ENCODE measurements at places on chromosomes 2 and 18.

GRCh38 chr18:26089293-26090129, 902 bp downstream of the SS18 start:
- DNase-seq = no peak

- DNase-seq = no peak
Measured at GRCh38 chr18:577643-578375, 2.4 kb upstream of the CETN1 start.

DNA sequence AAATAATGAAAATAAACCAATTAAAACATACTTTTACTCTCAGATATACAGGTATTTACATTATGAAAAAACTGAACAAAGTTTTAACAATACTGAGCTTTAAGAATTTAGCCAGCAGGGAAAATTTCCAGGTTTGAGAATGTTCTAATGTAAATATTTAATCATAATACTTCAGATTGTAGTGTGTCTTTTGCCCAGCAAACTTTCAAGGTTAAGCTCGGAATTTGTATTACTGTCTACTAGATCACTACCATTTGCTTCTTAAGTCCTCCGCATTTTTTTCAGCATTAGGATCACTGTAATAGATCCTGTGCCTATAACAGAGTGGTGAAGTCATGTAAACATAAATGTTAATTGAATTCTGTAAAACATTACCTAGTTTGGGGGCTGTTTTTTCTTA, 52.7 kb downstream of the CFAP210 start:
- no peak for DNase-seq

GRCh38 chr2:169185711-169186110, 116.3 kb downstream of the DHRS9 start:
- no peak for DNase-seq

DNA sequence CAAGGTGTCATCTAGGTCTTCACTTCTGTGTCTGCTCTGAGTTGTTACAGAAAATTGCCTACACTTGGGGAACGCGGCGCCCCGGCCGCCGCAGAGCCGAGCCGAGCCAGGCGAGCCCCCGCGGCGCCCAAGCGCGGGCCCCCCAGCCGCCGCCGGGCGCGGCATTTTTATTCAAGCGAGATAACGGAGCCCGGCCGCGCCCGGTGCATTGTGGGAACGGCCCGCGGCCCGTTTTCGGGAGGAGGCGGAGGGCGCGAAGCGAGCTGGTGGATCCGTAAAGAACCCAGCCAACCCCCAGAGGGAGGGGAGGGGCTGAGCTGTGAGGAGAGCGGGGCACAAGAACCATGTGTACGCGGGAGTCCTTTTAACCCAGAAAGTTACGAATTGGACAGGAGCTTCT, 191.8 kb downstream of the FTCDNL1 start:
- no peak for DNase-seq

DNA sequence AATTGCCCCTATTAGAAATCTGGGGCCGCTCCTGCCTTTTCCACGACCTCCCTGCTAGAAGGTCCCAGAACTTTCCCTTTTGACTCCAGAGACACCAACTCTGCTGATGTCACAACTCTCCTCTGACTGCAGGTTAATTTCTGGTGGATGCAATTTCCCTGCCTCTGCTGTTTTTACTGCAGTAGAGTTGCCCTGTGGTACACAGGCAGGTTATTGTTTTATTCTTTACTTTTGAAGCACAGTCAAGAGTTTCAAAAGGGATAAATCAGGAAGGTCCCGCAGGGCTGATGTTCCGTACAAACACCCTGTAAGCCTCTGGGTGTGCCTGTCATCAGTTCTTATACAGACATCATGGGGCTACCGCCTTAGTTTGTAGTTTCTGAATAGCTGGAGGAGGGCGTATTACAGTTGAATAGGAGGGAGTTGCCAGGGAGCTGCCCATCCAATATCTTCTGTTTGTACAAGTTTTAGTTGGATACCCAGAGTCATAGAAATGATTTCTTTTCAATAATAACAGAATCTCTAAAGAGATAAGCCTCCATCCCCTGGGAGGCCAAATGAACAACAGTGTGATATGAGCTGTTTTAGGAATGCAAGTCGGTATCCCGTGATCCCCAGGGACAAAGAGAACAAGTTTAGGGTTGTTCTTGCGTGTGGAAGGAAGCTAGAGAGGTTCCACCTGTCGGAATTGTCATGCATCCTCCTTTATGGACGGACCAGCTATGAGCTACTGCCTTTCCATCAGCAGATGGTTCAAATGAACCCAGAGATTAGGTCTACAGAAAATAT, 108.4 kb upstream of the COPS8 start:
- no peak for DNase-seq

DNA sequence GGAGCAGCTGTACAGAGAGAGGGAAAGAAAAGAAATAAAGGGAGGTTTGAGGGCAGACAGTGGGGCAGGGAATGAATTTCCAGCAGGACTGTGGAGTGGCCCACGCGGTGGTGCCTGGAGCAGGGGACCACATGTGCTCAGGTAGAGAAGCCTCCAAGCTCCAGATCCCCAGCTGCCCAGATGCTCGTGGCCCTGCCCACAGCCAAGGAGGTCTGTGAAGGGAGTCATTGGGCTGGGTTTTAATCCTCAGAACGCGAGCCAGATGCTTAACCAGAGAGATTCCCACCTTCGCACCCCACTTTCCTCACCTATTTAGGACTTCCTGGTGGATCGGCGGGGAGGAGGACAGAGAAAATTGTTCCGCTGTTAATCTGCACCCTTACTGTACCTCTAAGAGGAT, 369.4 kb downstream of the PARD3B start:
- no peak for DNase-seq

DNA sequence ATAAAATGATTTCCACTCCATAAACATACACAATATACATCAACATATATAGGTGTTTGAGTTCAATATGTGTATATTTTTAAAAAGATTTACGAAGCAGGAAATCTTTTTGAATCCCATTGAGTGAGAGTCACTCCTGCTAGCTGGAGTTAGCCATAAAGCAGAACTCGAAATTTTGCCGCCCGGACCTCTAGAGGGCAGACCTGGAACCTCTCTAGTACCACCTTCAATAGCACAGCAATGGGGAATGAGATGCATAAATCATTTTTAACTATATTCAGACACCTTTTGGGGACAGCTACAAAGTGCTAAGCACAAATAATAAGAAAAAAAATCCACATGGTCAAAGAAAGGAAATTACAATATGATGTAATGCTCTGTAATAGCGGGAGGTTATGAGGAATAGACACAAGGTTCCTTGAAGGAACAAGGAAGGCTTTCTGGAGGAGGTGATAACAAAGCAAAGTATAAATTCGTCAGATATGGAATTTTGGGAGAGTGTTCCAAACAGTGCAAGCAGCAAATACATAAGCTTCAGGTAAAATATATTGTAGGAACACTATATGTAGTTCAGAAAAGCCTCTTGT, 533.4 kb downstream of the ERBB4 start:
- DNase-seq = no peak

DNA sequence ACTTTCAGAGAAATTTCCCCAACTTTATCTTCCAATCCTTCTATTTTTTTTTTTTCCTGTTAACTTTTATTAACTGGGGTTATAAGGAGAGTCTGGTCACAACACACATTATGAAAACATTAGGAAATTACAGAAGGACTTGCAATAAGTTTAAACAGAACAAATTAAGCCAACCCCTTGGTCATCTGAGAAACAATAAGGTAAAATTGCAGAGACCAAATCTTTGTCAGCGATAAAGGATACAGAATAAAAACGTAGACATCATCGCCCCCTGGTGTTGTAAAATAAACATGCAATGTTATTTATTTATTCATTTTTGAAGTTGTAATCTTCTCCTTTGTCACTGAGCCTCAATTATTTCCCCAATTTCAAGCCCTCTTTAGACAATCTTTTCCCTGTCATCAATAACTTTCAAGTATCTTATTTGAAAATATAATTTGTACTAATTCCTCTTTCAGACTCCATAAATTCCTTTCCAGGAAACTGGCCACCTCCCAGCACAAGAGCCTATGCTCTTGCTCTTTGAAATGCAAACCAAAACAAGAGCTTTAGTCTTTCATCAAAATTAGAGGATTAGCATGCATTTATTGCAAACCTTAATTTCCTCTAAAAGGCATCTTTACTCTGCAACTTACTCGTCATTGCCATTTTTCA, 19.5 kb downstream of the G6PC2 start:
- DNase-seq = peak; percentile 1

DNA sequence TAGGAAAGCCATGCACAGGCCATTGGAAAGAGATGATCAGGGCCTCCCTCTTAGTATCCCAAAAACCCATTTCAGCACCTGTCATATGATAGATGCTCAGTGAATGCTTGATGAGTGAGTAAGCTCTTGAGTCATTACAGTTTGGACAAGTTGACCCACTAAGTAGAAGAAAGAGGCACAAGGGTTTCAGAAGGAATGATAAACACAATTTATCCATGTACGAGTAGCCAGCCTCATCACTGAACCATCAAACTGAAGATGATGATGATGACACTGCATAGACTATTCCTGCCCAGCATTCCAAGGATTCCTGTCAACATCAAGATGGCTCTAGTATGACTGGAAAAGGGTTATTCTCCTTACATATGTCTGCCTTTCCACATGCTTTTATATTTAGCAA, 596.0 kb downstream of the BCL11A start:
- DNase-seq = no peak

GRCh38 chr2:97754690-97755346, 41.4 kb downstream of the ZAP70 start:
- no peak for DNase-seq

DNA sequence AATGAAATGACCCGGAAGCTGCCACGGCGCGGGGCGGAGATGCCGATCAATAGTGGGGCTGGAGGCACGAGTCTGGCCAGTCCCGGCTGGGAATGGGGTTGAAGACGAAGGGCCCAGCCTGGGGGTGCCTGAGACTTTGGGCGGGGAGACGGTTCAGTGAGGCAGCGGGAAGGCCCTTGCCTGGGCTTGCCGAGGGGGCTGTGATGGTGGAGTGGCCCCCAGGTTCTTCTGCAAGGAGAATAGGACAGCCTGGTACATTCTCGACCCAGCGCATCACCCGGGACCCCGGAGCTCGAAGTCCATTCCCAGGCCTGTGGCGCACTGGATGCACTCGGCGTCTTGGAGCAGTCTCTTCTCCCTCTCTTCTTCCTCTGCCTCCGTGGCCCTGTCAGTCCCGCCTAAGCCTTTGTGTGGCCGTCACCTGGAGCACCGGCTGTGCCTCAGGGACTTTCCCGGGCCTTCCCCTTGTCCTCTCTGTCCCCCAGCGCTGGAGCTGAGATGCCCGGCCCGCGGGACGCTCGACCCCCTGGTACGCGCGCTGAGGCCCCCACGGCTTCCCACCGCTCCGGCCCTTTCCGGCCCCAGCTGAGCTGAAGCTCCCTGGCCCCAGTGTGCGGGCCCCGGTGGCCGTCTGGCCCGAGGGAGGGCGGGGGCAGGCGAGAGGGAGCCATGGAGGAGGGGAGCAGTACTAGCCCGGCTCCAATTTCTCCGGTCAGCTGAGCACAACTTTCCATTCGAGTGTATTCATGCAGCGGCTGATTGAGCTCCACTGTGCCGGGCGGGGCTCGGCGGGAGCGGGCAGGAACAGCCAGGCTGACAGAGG, 8.0 kb downstream of the SIX3 start:
- DNase-seq = no peak

GRCh38 chr2:162731917-162732804, 106.4 kb downstream of the KCNH7 start:
- no peak for DNase-seq

DNA sequence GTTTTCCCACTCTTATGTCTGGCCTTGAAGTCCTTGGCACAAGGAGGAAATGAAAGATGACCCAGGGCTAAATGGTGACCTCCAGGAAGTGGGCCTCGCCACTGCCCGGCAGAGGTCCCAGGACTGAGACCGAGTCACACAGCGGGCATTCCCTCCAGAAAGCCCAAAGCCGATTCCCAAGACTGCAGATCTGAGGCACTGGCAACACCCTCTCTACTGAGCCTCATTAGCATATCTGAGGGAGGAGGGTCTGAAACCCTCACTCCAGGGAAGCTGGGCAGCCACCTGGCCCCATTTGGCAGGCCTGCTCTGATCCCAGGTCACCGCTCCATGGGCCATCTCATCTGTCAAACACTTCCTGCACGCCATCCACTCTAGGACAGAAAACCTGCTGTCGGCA, 29.1 kb downstream of the FAM178B start:
- no peak for DNase-seq

DNA sequence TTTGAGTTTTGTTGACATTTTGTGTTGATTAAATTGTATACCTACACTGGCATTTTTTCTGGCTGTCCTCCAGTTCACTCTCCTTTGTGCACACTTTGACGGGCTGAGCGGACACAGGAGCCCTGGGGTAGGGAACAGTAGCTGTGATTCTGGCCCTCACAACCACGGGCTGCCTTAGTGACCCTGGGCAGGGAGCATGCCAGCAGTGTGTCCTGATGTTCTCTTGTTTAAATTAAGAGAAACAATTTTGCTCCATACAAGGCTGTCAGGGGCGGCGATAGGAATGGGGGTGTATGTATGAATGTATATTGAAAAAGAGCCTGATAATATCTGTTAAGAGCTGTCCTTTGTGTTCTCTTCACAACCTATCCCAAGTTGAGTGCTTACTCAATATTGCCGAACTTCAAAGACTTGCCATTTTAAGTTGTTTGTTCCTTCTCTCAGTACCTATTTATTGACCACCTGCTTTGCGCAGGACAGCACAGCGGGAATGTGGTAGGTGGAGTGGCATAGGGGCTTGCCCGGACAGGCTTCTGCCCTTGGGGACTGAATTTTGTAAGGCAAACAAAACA, 103.7 kb upstream of the EML6 start:
- DNase-seq = no peak

- no peak for DNase-seq
Measured at GRCh38 chr2:76157531-76157930, 446.8 kb upstream of the GCFC2 start.

- no peak for DNase-seq
Measured at GRCh38 chr2:20614201-20615067, 36.5 kb downstream of the HS1BP3 start.

GRCh38 chr2:237154884-237155851, 69.5 kb downstream of the COPS8 start:
- no peak for DNase-seq

- DNase-seq = no peak
Measured at GRCh38 chr2:141497272-141497671, 633.5 kb downstream of the LRP1B start.

DNA sequence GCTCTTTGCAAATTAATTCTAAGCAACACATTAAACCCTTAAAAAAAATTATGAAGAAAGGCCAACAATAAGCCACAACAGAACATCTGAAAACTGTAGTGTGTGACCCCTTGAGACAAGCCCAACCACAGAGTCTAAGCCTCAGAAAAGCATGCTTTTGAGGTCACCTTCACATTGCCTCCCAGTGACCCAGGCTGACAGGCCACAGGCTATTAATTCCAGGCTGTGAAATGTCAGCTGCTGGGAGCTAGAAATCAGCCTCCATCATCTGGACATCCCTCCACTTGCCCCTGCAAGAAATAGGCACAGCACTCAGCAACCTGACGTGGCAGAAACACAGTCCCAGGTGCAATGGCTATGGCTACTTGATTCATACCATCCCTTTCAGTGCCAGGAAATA, 179.4 kb upstream of the ZFP36L2 start:
- DNase-seq = no peak

DNA sequence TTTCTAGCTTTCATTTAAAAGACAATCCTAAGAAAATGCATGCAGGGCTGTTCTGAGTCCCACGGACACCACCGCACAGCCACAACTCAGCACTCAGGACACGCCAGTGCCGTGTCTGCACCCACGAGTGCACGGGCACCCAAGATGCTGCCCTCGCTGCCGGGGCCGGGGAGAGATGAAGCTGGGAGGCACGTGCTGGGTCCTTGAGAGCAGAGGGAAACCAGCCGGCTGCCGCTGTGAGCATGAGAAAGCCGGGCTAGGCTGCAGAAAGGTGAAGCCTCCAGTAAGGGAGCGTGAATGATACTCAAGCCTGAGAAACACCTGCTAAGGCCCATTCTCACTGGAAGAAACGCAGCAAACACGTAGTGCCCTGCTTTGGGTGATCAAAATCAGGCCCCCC, 4.8 kb downstream of the COPS9 start:
- DNase-seq = no peak

All from memory B cell (primary cell).